Foreskin melanocyte (primary cell): ENCODE measurements at places on chromosomes 13 and 19.

- no peak for DNase-seq
Measured at GRCh38 chr13:77863144-77863543, 55.5 kb downstream of the EDNRB start.

- no peak for DNase-seq
Measured at GRCh38 chr13:24877531-24877930, 113.6 kb downstream of the RNF17 start.

DNA sequence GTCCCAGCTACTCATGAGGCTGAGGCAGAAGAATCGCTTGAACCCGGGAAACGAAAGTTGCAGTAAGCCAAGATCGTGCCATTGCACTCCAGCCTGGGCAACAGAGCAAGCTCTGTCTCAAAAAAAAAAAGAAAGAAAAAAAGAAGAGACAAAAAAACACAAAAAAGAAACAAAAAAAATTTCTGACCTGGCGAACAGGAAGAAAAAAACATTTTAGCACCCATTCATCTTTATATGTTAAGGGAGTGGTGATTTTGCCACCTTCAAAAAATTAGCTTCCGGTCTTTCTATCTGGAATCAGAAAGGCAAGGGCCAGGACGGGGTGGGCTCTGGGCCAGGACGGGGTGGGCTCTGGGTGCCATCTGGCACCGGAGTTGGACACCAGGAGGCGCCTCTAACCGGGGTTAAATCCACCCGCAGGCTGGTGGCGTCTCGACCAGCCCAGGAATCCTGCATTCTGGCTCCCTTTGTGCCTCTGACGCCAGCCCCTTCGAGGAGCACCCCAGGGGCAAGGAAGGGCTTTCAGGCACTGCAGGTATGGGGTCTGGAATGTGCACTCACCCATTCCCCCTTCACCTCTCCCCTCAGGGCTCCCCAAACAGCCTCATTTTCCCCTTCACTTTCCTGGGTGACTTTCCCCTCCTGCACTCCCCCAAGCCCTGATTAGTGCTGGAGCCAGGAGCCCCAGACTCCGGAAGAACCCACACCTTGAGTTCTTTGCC, 10.4 kb upstream of the ZSWIM4 start:
- peak; percentile 42 for DNase-seq

DNA sequence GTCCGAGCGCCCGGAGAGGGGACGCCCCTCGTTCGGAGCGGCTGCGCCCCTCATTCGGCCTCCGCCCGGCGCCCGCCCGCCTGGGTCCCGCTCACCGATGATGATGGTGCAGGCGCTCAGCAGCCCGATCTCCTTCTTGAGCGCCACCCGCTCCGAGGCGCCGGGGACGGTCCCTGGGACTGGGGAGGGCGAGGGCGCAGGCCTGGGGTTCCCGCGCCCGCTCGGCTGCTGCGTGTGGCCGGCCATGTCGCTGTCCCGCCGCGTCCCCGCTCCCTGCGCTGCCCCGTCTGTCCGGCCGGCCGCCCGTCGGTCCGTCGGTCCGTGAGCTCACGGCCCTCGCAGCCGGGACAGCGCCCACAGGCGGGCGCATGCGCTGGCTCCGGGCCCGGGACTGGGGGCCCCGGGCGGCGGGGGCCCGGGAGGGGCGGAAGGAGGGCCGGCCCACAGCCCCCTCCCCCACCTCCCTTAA, at the start of gene SLC7A10:
Gene SLC7A10 (minus strand): TSS at position 393 of the 469 bp plus-strand sequence. CDS start 147 bp downstream, at position 246.
- DNase-seq: no peak

DNA sequence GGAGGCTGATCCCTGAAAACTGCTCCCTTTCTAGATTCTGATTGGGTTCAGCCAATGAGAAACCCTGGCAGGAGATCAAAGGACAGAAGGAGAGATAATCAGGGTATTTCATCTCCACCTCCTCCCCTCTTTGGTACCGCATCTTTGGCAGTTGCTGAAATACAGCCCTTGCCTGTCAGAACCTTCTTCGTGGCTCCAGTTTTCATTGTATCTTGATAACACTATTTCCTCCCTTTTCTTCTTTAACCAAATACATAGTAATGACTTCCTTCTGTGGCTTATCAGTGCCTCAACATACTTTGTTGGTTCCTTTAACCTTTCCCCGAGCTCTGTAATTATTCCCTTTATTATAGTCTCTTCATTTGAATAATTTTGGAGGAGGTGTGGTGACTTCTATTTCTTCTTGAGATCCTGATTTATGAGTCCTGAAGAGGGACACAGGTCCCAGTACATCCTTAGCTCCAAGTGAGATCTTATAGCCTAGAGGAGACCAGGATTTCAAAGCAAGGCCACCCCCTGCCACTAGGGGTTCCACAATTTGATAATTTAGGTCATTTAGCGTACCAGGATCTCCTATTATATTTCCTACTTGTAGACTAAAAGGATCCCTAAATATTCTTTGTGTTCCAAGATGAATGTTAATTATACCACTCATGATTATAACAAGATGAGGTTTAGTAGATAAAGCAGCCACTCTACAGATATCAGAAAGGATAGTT, 98.0 kb downstream of the EDNRB start:
- no peak for DNase-seq
